Astrocyte of the spinal cord (primary cell): ENCODE measurements at places on chromosomes 2 and 18.

- DNase-seq, result peak; percentile 66
Measured at GRCh38 chr2:175414882-175415487, 233.5 kb upstream of the ATP5MC3 start.

DNA sequence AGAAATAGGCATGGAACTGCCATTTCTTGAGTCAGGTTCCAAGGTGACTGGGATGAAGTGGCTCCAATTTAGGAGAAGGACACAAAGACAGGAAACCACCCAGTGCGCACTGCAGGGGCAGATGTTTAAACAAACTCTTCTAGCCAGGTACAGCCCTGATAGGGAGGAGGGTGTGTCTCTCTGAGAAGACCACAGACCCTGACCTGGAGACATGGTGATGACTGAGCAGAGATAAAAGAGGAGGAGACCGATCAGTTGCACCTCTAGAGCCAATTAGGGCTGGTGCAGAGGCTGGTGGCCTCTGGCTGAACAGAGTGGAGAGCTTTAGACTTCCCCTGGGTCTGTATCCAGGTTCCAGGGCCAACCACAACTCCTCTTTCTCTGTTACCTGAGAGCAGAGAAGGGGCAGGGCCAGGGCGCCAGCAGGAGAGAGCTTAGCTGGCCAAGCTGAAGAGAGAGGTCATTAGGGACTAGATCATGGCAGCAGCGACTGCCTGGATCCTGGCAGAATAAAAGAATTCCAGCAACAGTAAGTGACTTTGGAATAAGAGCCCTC lies 5.4 kb upstream of the SPOPL start:
- no peak for DNase-seq

GRCh38 chr2:234998404-234999211 lies 46.8 kb downstream of the SH3BP4 start:
- DNase-seq, result no peak

DNA sequence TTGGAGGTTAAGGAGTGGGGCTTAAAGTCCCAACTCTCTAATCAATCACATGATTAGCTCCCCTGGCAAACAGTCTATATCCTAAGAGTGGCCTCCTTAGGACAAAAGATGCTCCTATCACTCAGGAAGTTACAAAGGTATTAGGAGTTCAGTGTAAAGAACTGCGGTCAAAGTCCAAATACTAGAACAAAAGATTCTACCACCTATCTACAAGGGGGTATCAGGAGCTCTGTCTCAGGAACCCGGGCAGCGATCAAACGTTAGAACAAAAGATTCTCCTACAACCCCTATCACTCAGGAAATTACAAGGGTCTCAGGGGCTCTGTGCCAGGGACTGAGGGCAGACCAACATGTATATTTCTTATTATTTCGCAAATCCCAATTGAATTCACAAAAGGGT lies 58.0 kb downstream of the DTNB start:
- DNase-seq, result no peak

DNA sequence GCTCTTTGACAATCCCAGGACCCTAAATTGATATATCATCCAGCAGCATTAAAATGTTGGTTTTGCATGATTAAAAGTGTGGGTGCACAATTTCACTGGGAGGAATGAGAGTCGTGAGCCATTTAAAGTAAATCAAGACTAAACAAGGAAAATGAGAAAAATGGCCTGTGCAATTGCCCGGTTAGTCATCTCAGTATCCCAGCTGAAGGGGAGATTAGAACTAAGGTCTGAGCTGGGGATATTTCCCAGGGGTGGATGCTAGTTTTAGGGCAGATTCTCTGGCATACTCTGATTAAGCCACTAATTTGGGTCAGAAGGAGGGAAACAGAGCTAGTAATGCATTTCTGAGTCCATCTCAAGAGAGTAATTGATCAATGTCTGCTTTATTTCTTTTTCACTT lies 177.2 kb downstream of the EN1 start:
- DNase-seq, result no peak

- DNase-seq, result no peak
Measured at GRCh38 chr2:48812416-48812815, 56.9 kb upstream of the LHCGR start.

DNA sequence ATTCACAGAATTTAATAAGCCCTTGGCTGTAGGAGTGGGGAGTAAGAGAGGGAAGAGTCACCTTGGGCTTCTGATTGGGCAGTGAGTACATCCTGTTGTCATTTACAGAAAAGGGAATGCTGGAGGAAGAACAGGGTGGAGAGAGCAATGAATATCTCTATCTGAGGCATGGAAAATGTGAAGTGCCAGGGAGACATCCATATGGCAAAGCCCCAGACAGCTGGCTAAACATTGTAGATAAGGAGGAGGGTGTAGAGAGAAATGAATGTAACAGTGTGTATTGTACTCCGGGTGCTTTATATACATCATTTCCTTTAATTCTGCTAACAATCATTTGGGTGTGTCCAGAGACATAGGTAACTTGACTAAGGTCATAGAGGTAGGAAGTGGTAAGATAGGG lies 103.5 kb downstream of the UPP2 start:
- DNase-seq, result peak; percentile 27

DNA sequence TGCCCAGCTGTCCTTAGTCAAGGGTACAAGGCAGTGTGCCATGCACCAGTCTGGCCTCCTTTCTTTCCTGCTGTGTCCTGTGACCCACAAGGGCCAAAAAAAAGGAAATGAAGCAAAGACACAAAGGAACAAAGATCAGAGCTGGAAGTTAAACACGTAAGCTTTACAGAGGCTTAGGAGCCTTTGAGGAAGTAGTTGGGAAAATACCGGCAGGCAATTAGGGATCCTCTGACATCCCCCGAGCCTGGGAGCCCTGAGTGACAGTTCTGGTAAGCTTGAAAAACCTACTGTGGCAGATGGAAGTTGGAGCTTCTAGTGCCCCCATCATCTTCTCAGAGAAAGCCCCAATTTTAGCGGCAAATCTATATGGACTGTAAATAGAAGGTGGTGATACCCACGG lies 78.5 kb downstream of the SPRED2 start:
- DNase-seq, result no peak

- DNase-seq, result no peak
Measured at GRCh38 chr2:146189541-146189940, 1655.3 kb upstream of the ACVR2A start.

- DNase-seq, result peak; percentile 41
Measured at GRCh38 chr18:9334973-9335696, 562 bp downstream of the TWSG1 start.

- DNase-seq, result no peak
Measured at GRCh38 chr2:12685145-12685544, 31.6 kb upstream of the TRIB2 start.

GRCh38 chr2:105545730-105546627 lies 147.1 kb upstream of the FHL2 start:
- peak; percentile 69 for DNase-seq

GRCh38 chr18:37270038-37270665 lies 295.4 kb downstream of the CELF4 start:
- DNase-seq, result peak; percentile 37

- no peak for DNase-seq
Measured at GRCh38 chr2:237920673-237921072, 46.1 kb upstream of the UBE2F start.

DNA sequence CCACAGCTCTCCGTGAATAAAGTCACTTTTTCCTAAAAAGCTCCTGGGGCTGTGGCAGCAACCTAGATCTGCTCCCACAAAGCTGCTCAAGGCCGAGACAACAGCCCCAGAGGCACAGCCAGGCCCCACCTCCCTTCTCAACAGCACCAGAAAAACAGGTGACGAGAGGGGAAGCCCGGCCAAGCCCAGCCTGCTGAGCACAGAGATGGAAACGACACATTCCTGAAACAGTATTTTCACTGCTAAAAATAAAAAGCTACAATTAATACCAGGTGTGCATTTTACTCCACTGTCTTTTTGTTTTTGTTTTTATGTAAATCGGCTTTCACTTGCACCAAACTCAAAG lies 199.3 kb downstream of the HDAC4 start:
- no peak for DNase-seq

GRCh38 chr2:163417596-163418337 lies 318.0 kb downstream of the FIGN start:
- no peak for DNase-seq

DNA sequence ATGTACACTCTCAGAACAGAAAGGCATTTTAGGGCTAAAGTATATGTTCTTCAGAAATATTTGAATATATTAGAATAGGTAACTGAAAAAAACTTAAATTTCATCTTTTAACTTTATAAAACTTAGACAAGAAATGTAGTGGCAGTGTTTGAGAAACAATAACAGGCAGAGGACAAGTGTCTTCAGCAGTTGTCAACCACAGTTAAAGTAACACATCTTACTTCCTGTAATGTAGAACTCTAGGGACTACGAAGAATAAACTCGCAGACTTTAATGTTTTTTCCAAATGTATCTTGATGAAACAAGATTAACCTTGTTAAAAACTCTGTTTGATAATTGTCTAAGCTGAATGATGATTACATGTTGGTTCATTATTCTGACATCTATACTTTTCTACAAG lies 50.7 kb downstream of the RMDN2 start:
- no peak for DNase-seq

GRCh38 chr2:136297312-136297711 lies 179.4 kb upstream of the CXCR4 start:
- no peak for DNase-seq

DNA sequence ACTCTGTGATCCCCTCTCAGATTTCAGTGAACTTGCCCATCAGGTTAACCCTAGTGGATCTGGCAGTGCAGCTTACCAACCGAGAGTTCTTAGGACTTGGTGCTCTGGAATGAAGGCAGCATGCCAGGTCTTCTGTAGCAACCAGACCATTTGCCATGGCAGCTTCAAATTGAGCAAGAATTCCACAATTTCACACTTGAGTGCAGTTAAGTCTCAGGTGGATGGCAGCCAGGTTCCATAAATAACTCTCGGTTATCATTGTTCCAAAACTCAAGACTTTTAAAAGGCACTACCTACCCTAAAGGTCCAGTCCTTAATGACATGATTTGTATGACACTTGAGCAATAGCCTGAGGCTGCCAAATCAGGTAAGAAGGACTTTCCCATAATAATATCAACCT lies 48.1 kb downstream of the GALNT3 start:
- DNase-seq, result peak; percentile 69

DNA sequence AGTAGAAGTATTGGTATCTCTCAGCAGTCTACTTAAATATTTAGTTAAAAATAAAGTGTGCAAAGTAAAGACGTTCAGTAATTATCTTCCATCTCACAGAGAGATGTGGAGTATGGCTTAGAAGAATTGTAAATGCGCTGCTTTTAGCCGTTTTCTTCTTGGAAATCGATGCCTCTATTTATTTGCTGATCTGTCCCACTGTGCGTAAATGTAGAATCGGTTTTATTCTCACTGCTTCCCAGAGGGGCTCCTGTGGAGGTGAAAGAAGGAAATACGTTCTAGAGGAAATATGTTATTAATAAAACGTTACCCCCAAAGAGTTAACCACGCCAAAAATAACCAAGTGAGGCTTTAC lies 1.9 kb downstream of the NPAS2 start:
- no peak for DNase-seq

- no peak for DNase-seq
Measured at GRCh38 chr2:65706411-65706810, 274.0 kb upstream of the SPRED2 start.

DNA sequence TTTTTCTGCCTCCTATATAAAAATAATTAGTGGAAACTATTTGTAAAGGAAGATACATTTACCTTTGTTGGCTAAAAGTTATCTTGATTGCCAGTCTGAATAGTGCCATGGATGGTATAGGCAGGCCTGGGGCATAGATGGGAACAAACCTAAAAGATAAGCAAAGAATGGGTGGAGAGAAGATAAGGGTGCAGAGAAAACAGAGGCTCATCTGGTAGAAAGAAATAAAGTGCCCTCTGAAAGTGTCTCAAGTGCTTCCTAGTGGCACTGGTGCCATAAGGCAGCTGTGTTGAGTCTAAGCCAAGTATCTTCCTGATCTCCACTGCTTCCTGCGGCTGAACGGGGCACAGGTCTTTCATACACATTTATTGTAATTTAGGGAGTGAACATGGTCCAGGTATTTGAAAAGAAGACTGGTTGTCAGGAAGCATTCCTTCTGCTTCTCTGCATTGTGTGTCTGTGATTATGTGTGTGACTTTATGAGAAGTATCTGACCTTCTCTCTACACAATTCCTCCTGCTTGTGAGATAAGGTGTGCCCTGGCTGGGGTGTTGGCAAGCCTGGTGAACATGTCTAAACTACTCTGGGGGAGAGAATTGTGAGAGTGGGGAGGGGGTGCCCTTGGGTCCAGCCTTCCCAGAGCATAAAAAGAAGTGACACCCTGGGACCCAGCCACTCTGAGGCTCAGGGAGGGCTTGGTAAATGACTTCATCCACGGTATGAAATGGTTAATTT lies 280.5 kb downstream of the CAMKMT start:
- DNase-seq, result no peak

DNA sequence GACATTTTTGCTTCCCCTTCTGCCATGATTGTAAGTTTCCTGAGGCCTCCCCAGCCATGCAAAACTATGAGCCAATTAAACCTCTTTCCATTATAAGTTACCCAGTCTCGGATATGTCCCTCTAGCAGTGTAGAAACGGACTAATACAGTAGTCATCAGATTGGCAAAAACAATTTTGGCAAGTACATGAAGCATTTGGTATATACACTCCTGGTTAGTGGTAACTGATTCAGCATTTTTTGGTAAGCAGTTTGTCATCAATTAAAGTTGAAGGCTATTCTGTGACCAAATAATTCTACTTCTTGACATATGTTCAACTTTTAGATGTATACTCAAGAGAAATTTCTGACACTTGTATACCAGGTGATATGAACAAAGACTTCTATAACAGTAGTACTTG lies 190.5 kb upstream of the STON1 start:
- DNase-seq, result no peak

- DNase-seq, result no peak
Measured at GRCh38 chr2:132974467-132975095, 304.6 kb upstream of the LYPD1 start.

DNA sequence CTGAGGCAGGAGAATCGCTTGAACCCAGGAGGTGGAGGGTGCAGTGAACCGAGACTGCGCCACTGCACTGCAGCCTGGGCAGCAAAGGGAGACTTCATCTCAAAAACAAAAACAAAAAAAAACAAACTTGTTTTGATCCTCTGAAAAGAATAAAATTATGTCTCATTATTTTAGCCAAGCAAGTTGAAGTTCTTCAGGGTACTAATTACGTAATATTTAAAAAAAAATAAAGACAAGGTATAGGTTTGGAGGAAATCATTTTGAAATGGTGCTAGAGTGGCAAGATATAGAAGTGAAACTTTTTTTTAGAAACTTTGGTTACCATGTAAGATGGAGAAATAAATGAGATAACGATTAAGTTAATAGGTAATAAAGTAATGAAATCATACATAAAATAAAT lies 54.4 kb upstream of the TMEM247 start:
- DNase-seq, result no peak

- no peak for DNase-seq
Measured at GRCh38 chr18:840023-840408, 28.0 kb upstream of the YES1 start.

- no peak for DNase-seq
Measured at GRCh38 chr2:230459216-230459615, 43.2 kb downstream of the SP100 start.

DNA sequence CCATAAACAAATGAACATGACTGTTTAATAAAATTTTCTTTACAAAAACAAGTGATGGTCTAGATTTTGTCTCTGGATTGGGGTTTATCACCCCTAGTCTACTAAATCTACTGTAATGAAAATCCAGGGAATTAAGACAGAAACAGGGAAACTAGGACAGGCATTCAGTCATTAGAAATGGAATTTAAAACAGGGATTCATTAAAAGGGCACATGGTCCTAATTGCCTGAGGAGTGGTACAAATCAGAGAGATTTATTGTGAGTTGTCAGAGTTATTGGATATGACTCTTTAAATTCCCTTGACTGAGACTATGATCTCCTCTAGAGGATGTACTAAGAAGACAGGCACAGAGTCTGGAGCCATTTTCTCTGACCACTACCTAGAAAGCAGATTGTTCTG lies 670.9 kb upstream of the GCFC2 start:
- no peak for DNase-seq

GRCh38 chr18:68548904-68549870 lies 165.7 kb downstream of the TMX3 start:
- DNase-seq, result peak; percentile 32
